Fibroblast of villous mesenchyme (primary cell): ENCODE measurements at places on chromosomes 1 and 21.

- DNase-seq = peak; percentile 98
These were observed 253.1 kb upstream of the FGGY start for GRCh38 chr1:59043796-59044195.

DNA sequence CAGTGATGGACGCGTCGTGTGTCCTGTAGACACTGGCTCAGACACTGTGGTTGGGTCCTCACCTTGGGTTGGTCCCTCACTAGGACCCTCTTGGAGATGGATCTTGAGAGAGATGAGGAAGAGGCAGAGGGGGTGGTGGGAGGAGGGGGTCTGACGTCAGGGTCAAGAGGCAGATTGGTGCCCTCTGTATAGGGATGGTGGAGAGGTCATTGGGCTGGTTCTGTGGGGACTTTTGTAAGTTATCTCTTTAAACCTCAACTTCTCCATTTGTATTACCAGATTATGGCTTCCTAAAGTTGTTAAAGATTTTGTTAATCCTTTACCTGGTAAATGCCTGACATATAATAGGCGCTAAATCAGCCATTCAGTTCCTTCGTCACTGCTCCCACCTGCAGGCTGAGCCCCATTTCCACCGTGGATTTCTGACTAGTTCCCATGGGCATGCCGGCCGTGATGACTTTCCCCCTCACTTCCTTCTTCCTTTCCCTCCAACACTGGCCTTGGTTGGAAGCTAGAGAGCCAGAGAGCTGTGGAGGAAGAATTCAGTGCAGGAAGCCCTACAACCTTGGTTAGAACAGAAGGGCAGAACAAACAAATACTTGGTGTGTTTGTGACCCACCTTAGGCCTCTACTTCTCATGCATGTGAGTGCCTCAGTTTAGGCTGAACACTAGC is 8.6 kb downstream of the H6PD start:
- DNase-seq = no peak

GRCh38 chr21:34513129-34513675 is 1.2 kb upstream of the KCNE1 start:
- DNase-seq = peak; percentile 61

GRCh38 chr1:162663589-162664106 is 31.4 kb downstream of the DDR2 start:
- peak; percentile 84 for DNase-seq

DNA sequence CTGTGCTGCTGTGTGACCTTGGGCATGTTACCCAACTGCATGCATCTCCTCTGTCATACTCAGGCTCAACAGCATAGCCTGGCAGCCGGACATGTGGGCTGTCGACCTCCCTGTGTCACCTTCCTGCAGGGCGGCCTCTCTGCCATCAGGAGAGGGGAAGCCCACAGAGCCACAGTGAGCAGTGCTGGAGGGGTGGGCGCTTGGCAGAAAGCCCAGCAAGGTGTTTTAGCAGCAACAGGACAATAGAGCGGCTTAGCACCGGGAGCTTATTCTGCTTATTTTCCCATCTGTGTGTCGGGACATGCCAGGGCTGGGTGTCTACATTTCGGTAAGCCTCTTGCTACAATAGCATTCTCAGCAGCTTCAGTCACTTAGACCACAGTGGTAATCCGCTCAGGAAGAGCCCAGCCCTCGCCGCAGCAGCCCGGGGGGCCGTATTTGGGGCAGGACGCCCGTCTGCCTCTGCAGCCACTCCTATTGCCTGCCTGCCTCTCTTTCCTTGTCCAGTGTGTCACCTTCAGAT is 22.8 kb upstream of the CDK18 start:
- DNase-seq = no peak

DNA sequence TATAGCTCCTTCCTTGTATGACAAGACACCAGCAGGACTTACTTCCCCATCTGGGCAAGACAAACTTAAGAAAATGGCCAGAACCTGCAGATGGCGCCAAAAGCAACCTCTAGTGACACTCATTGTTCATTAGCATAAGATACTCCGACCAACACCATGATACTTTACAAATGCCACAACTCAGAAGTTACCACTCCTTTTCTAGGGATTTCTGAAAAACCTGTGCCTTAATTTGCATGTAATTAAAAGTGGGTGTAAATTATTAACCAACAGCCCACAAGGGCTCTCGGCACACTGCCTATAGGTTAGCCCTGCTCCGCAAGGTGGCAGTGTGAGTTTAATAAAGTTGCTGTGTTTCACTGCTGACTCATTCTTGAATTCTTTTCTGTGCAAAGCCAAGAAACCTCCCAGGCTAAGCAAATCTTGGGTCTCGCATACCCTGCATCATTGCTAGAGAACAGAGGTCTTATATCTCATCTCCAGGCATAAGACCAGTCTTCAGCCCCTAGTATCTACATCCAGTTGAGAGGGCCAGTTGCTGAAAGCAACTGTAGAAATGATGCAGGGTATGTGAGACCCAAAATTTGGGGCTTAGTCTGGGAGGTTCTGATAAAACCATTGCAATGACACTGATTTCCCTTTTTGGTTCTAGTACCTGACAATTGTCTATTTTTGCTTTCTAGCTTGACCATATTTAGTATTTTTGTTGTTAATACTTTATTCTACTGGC is 86.4 kb downstream of the FAF1 start:
- peak; percentile 73 for DNase-seq

GRCh38 chr1:8061210-8061609 is 35.1 kb upstream of the ERRFI1 start:
- peak; percentile 97 for DNase-seq

DNA sequence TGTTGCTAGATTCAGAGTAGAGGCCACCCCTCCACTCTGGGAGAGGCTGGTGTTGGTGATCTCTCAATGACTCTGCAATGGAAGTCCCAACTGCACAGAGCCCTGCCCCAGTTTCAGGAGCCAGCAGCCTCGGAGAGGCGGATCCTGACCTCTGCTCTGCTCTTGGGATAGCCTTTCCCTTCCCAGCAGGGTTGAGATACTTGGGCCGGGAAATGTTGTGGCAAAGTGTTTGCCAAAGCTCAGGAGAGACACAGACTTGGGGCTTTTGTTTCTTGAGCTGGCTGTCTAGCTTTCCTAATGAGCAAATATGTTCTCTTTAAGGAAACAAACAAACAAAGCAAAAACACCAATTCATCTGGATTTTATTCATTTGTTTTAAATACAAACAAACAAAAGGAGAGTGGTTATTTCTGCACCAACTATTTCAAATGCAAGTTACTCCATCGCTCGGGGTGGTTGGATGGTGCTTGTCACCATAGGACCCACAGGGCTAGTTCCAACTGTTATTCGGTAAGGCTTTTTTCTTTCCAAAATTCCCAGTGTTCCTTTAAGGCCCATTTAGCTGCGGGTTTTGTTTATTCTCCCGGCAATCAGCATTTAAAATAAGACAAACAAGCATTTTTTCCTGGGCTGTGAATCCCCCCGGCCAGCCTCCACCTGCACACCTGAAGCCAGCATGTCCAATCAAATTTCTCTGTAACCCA is 193.9 kb upstream of the LMO4 start:
- no peak for DNase-seq
